Activated naive CD8-positive, alpha-beta T cell treated with anti-CD3 and anti-CD28 coated beads, Interleukin-2, amount 10 ng/mL, durations not matched to agents 7 days and 5 days (primary cell): ENCODE measurements at places on chromosomes 11 and 22. TPM values are rescaled to one million over a fixed set of nuclear protein-coding genes. Genes with fewer than 3 reads are reported as not detected.

DNA sequence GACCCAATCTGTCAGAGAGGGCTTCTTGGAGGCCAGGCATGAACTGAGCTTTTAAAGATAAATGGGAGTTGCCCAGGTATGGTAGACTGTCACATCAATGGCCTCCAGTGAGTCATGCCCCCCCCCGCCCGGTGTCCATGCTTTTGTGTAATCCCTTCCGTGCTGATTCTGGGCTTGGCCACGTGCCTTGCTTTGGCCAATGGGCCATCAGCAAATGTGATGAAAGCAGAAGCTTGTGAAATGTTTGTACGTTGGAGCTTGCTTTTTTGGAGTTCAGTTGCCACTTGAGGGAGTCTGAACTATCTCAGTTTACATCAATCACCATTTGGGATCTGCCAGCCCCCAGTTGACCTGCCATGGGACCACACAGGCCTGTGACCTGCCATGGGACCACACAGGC is 4.3 kb upstream of the THY1 start:
- DNase-seq = no peak

- DNase-seq = no peak
Observed at GRCh38 chr11:31236143-31236542, 133.4 kb downstream of the DCDC1 start.

- no peak for DNase-seq
Observed at GRCh38 chr11:94315664-94316063, 11.3 kb downstream of the IZUMO1R start.

The ASPHD2 gene
- 9.3 TPM for total RNA-seq

DNA sequence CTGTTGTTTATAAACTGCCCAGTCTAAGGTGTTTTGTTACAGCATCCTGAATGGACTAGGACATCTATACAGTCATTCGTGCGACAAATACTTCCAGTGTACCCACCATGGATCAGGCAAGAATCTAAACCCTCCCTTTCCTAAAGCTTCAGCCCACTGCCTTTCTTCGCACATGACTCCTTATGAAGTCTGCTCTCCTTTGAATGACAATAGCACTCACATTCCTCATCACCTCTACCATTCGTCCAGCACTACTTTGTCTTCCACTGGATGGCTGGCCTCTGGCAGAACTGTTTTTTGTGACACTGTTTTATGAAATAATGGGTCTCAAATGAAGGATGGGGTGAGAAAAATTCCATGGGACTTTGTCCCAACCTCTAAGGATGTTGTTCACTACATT is 89.8 kb upstream of the LIN7C start:
- DNase-seq = no peak

DNA sequence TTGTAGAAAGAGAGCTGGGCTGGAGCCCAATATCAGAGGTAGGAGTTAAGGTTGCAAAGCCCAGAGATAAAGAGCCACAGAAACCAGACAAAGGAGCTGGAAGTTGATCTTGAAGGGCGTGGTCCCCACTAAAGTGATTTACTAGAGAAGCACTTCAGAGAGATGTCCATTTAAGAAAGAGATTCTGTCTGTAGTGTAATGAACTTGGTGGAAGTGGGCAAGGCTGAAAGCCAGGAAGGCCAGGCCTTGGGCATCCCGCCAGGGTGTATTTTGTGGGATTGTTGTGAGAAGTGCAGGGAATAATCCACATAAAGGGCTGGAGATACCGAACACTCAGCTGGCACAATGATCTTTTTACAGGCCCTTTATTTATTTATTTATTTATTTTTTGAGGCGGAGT is 1398.8 kb downstream of the TBC1D22A start:
- no peak for DNase-seq

DNA sequence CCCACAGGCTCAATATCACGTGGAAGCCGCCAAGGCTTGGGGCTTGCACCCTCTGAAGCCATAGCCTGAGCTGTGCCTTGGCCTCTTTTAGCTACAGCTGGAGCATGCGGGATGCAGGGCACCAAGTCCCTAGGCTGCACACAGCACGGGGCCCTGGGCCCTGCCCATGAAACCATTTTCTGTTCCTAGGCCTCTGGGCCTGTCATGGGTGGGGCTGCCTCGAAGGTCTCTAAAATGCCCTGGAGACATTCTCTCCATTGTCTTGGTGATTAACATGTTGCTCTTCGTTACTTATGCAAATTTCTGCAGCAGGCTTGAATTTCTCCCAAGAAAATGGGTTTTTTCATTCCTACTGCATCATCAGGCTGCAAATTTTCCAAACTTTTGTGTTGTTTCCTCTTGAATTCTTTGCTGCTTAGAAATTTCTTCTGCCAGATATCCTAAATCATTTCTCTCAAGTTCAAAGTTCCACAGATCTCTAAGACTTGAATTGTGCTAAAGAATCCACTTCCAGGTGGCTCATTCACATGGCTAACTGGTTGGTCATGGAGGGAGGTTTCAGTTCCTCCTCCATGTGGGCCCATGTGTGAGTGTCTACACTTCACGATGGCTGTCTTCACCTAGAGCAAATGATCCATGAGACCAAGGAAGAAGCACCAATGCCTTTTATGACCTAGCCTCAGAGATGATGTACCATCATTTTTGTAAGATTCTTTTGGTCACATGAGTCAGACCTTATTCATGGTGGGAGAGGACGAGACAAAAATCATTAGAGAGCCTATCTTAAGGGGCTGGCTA is 7.4 kb upstream of the CREBZF start:
- no peak for DNase-seq

- DNase-seq = no peak
Observed at GRCh38 chr11:134574425-134574824, 162.4 kb upstream of the B3GAT1 start.

The SLC22A8 gene
- not detected for total RNA-seq

DNA sequence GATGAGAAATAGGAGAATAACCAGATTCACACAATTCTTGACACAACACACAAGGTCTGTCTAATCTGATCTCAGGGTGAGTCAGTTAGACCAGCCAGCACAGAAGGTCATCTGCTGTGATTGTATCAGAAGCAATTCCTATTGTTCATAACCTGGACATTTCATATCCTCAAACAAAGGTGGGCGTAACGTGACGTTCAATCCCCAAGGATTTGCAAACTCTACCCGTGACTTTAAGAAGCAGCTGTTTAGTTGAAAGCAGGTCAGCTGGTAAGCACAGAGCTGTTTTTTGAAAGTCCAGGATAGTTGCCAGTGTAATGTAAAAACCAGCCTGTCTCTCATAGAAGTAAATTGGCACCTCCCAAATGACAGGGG is 385.1 kb downstream of the DCDC1 start:
- DNase-seq = no peak

DNA sequence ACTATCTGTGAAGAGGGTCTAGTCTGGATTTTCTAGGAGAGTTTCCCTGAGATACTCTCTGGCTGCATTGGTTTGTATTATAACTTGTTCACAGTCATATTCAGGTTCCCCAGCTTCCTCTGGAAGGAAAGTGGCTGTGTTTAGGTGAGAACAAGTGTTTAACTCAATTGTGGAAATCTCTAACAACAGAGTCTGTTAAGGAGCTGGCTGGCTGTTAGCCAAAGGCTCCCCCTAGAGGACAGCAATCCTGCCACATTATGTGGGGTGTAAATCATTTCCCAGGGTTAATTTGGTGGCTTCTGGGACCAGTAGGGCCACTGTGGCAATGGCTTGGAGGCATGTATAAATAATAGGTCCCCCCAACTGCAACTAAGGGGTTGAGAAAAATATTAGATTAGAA is 18.4 kb downstream of the MS4A6E start:
- DNase-seq = no peak

- no peak for DNase-seq
Observed at GRCh38 chr11:61694946-61695706, 14.9 kb downstream of the DAGLA start.

DNA sequence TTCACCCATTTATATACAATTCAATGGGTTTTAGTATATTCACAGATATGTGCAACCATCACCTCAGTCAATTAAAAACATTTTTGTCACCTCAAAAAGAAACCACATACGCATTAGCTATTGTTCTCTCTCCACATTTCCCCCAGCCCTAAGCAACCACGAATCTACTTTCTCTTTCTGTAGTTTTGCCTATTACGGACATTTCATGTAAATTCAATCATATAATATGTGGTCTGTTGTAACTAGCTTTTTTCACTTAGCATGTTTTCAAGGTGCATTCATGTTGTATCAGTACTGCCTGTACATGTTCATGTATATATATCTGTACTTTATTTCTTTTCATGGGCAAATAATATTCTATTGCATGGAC is 104.7 kb upstream of the RRM1 start:
- no peak for DNase-seq

GRCh38 chr22:27546157-27546935 is 255.2 kb downstream of the MN1 start:
- no peak for DNase-seq

- no peak for DNase-seq
Observed at GRCh38 chr11:46322759-46323158, 24.5 kb upstream of the DGKZ start.

The MICAL2 gene
- total RNA-seq = 42.6 TPM

DNA sequence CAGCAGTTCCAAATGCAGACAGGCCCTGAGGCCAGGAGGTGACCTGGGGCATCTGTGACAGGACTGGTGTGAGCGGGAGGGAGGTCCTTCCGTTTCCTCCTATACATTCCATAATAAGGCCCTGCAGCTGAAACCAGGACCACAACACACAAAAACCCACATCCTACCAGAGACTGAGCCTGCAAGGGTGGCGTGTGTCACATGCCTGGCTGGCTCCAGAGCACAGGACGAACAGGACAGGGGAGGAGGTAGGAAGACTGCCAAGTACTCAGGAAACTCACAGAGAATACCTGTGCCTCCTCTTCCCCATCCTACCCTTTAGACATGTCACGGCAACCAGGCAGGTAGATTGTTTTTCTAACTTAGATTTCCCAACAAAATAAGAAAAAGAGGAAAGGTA is 103.9 kb downstream of the ARL14EP start:
- no peak for DNase-seq

GRCh38 chr22:40347300-40347699 is 1.0 kb downstream of the ADSL start:
- DNase-seq = no peak

- DNase-seq = no peak
Observed at GRCh38 chr11:128575961-128576350, 11.4 kb downstream of the ETS1 start.

- DNase-seq = no peak
Observed at GRCh38 chr11:116117331-116118137, 613.3 kb upstream of the CADM1 start.

The OR4A16 gene
- total RNA-seq = not detected

DNA sequence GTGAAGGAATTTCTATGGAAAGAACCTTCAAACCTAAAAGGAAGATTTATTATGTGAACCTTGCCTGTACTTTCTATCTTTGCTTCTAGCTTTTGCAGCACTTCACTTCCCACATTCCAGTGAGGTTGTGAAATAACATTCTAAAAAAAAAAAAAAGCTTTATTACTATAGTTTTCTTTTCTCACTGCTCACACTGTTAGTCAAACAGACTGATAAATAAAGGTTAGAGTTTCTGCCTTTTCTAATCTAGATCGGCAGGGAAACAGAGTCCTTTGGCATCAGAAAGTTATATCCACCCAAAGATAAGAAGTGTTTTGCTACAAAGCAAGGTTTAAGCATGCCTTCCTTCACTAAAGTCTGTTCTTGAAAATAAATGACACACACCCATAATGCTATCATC is 2.8 kb downstream of the AAMDC start:
- no peak for DNase-seq

The TTC17 gene
- total RNA-seq = 89.6 TPM

The C11orf52 gene
- not detected for total RNA-seq

The ANO1 gene
- not detected for total RNA-seq

DNA sequence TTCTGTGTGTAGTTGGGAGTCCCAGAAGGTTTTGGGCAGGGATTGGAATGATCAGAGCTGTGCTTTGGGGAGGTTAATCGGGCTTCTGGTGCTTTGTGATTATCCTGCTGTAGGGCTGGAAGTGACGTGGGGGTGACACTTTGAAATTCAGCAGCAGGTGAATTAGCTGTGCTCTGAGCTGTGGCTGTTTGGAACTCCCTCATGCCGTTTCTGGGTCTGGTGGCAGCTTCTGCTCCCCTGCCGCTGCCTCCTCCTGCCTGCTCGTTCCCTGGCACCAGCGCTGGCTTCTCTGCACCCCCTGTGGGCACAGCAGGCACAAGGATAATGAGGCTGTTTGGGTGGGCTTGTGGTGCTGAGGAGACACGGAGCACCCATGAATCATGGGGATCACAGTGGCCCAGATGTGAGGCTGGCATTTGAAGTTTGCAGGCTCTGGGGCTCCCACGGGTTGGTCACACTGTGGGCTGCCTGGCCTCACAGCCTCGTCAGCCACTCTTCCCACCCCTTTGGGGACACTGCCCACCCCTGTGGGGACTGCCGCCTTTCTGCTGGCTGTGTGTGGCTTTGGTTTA is 49.7 kb downstream of the TBC1D22A start:
- DNase-seq = no peak

- no peak for DNase-seq
Observed at GRCh38 chr11:1112351-1113191, 37.9 kb downstream of the MUC2 start.

The ARHGEF17 gene
- total RNA-seq = not detected

DNA sequence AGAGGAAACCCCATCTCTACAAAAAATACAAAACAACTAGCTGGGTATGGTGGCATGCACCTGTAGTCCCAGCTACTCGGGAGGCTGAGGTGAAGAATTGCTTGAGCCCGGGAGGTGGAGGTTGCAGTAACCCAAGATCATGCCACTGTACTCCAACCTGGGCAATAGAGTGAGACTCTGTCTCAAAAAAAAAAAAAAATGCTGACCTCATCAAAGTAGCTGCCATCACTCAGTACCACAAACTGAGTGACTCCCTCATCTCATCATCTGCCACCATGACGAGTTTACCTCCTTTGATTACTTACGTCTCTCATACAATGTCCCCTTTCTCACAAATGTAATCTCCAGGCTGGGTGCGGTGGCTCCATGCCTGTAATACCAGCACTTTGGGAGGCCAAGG is 117.2 kb upstream of the CLPB start:
- no peak for DNase-seq

DNA sequence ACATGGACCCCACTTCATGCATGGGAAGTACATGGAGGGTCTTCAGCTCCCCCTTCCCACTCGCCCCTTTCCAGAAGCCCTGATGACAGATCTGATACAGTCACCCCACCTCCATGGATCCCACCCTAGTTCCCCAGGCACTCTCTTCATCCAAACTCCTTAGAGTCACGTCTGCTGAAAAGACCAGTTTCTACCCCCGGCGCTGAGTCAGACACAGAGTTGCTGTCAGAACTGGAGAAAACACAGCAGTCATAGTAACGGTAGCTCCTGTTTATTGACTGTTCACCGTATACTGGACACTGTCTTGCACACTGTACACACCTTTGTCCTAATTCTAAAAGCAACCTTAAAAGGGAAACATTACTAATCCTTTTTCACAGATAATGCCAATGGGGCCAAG is 29.1 kb downstream of the DRD2 start:
- no peak for DNase-seq

The GAL gene
- not detected for total RNA-seq

DNA sequence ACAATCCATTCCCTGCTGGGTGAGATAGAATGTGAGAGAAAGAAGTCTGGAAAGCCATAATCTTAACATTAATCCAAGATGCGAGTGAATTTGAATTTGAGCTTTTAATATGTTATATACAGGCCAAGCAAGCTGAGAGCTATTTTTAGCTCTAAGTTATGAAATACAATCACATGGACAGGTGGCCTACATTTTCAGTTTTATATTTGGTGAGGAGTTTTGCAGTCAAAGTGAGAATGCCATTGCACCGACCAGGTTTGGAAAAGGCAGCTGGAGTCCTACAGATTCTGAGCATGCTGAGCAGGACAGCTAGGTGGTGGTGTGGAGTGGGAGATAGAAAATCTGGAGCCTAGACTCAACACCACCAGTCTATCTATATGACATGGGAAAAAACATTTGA is 12.0 kb downstream of the OR5B21 start:
- no peak for DNase-seq

The TMEM191B gene
- 5.2 TPM for total RNA-seq
